GM19239 (cell line): ENCODE measurements at places on chromosomes 7 and 10.

DNA sequence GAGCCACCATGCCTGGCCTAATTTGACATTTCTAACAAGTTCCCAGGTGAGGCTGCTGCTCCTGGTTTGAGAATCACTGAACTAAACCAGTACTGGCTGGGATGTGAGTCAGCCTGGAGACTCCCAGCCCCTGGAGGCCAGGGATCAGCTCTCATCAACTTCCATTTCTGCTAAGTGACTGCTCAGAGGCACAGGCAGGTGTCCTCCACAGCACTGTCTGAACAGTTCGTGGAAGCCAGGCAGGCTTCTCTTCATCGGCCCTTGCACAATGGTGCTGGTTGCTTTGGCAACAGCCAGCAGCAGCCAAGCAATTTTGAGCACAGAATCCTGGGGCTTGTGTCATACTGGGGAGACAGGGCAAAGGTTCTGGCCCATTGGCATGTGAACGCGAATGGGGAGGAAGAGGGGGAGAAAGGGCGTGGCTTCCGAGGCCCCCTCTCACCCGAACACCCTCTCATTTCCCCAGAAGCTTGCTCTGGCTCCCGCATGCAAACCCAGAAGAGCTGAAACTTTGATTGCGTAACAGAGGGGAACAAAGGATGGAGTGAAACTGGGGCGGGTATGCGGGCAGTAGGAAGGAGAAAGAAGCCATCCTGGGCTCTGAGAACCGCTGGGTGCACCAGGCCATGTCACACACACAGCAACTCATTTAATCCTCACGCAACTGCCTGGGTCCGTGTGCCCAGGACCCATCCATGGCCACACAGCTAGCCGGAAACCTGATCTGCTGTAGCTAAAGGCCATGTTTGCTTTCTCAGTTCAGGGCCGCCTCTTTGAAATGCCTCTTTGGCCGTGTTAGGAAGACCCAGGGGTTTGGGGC is 9.0 kb upstream of the POR start:
- no peak for DNase-seq

DNA sequence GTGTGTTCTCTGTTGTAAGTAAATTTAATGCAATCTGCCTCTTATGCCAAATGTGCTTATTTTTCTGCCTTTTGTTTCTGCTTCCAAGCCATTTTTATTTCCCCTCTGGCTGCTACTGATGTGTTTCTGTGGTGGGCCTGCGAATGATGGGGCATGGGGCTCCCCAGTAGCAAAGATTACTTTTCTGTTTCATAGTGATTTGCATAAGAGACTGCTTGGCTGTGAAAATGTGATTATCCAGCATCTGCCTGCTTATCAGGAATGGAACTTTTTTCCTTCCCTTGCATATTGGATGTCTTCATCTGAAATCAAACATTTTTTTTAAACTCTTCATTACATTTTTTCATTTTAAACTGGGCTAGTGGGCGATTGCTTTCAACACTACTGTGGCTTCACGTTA is 57.7 kb upstream of the BTBD16 start:
- DNase-seq, result no peak

GRCh38 chr10:94361171-94361794 is 1.5 kb downstream of the NOC3L start:
- no peak for DNase-seq

- no peak for DNase-seq
These were observed at the start of gene TEX47 for GRCh38 chr7:88795553-88795952. TSS of gene TEX47 (minus strand) at chr7:88795737. CDS start at chr7:88794942, 795 bp downstream.

DNA sequence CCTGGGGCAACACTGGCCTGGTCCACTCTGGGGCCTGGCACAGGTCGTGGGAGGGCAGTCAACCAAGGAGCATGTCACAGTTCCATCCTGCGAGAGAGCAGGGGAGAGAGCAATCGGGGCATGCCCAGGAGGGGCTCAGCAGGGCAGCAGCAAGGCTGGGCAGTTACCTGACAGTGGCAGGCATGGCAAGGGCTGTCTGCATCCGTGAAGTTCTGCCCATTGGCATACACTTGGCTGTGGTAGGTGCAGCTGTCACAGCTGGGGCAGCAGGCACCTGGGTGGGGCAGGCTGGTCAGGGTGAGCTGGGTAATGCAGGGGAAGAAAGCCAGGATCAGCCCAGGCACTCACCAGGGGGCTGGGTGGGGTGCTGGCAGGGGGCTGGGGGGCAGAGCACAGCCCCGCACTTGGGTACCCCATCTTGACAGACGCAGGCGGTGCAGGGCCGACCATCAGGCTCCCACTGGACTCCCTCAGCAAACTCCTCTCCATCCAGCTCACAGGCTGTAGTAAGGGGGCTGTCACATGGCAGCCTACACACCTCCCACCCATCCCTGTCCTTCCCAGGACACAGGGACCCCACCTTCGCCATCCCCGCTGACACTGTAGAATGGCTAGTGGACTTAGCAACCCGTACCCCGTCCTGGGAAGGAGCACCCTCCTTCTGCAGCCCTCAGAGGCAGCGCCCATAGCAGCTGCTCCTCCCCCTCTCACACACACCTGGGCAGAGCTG is 17.8 kb downstream of the KCP start:
- DNase-seq, result no peak

GRCh38 chr10:128864554-128865295 is 602.3 kb upstream of the MGMT start:
- no peak for DNase-seq

DNA sequence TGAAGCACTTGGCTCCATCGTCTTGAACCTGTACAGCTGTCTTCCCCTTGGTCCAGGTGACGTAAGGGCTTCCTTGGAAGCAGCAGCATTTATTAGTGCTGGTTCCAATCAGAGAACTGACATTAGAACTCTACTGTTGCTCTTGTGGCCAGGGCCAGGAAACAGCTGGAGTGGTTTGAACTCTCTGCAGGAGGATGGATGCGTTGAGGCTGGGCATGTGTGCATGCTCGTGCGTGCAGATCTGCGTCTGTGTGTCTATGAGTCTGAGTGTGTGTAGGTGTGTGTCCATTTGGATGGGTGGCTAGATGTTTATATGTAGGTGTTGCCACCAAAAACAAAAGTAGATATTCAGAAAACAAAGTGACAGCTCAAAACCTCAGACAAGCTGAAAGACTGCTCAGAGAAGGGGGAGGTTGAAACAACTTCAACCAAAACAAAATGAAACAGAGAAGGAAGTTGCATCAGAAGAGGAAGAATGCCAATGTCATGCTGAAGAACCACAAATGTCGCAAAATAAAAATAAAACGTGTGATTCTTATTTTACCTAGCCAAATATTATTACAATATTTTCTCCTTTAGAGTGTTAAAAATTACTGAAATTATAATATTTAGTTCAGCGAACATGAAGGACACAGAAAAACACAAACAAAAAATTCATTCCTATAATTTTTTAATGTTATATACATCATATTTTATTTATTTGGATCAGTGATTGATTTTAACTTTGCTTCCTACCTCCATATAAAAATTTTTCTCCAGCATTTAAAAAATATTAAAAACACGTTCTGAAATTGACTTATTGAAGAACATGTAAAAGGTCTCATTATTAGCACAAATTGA is 96.1 kb upstream of the MKLN1 start:
- DNase-seq, result peak; percentile 44

GRCh38 chr7:26368542-26368941 is 76.9 kb downstream of the SNX10 start:
- no peak for DNase-seq

DNA sequence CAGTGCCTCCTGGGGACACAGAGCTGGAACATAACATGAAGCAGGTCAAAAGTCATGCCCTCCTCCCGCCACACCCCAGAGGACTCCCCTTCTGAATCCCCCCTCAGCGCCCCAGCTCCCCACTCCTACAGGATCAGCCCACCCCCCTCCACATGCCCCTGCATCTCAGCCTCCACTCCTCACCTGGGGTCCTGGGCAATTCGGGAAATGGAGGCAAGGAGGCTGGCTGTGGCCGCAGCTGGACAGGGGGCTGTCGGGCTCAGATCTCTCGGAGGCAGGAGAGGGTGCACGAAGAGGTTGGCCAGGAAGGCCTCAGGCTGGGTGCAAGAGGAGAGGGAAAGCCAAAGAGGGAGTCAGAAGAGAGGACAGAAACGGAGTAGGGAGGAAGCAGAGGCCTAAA is 7.8 kb downstream of the ATG9B start:
- DNase-seq, result no peak

DNA sequence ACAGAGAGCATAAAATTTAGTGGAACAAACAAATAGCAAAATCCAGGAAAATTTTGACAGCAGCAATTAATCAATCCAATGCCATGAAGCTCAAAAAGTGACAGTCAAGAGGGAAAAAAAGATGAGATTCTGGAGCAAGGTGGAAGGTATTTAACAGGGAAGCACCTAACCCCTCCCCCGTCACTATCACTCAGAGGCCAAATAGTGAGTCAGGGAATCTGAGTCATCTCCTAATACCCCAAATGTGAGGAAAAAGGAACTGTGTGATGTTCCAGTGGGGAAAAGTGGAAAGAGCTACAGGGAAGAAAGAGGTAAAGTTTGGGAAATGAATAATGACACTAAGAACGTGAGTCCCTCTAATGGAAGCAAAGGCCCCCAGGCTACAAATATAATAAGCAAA is 113.2 kb upstream of the PHF14 start:
- no peak for DNase-seq

- no peak for DNase-seq
These were observed 78.0 kb upstream of the BET1 start for GRCh38 chr7:94082126-94082525.

- DNase-seq, result no peak
These were observed 354.4 kb downstream of the CRPPA start for GRCh38 chr7:16066805-16067459.

DNA sequence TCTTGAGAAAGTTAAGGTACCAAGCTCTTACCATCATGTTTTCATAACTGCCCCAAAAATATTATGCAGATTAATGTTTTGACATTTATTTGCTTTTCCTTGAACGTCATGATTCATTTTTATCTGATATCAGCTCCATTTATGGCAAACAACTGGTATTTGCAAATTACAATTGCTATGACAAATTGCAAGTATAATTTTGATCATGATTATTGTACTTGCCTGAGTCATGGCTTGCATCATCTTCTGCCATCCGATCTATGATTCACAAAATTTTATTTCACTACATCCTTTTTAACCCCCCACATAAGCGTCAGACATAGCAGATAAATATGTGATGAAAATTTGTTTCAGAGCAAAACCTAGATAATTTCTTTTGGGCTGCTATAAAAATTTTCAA is 155.0 kb downstream of the STK31 start:
- no peak for DNase-seq

DNA sequence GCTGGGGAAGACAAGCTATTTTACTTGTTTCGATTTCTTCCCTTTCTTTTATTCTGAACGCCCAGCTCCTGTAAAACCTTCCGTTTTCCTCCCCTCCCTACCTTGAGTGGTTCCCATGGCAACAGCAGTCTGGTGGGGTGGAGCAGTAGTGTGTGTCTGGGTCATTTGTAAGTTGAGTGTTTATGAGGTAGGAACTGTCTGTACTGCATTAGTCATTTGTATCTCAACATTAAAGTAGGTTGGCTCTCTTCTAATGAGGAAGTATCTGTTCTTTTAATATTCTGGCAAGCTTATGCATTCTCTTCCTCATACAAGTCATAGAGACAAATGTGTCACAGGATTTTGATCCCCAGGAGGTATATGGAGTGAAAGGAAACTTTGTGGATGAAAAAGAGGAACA is 85.3 kb upstream of the CCDC6 start:
- no peak for DNase-seq

DNA sequence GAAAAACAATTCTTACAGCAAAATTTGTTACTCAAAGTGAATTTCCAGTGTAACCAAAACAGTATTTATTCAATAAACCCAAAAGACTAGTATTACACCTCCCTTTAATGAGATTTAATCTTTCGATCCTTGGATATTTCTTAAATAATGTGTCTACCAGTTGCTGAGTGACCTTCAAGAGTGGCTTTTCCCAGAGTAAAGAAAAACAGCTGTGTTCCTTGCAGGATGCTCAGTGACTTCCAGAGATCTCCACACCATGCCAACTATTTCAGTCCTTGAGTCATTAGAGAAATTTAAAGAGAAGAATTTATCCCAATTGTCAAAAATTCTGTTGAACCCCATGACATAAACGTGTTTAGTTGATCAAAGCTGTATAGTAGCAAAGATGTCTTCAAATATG is 44.0 kb downstream of the IMMP2L start:
- no peak for DNase-seq

- DNase-seq, result no peak
These were observed 132.3 kb downstream of the THSD7A start for GRCh38 chr7:11699666-11700065.

DNA sequence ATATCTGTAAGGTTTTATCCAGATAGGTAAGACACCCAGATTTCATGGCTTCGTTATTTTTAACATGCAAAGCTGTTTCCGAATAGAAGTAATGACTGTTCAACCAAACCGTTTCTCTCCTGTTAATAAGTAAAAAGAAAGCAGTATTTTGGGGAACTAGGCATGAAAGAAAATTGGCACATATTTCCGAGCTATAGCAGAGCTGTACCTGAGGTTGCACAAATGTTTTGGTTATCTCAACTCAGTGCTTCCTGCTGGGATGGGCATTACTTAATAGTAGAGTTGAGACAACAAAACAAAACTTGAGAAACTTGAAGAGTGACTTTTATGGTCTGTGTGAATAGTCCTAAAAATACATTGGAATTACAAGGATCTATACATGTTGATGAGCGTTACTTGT is 564.3 kb upstream of the SORCS1 start:
- DNase-seq, result no peak
